ENCODE measurements at places on chromosomes 16 and 17.
A peak's percentile ranks its signal among the peaks of the same experiment; 100 is the strongest.

GRCh38 chr16:48250520-48251278, 3.4 kb upstream of the ABCC11 start:
- no peak for DNase-seq

GRCh38 chr17:44207743-44208142, 8.1 kb upstream of the ATXN7L3 start:
- no peak for DNase-seq

DNA sequence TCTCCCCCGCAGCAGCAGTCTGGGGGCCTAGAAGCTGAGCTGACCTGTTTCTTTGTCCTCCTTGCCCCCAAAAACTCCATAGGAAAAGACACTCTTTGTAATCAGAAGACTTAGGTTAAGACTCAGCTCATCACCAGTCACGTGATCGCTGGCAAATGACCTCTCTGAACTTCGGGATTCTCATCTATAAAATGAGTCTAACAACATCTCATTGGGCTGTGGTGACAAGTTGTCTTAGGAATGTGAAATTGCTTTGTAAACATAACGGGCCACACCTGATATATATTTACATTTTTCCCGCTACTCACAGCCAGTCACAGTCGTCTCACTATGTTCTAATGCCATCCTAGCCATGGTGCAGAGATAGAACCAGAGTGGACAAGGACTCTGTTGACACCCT, 86.0 kb upstream of the LHX1 start:
- no peak for DNase-seq

DNA sequence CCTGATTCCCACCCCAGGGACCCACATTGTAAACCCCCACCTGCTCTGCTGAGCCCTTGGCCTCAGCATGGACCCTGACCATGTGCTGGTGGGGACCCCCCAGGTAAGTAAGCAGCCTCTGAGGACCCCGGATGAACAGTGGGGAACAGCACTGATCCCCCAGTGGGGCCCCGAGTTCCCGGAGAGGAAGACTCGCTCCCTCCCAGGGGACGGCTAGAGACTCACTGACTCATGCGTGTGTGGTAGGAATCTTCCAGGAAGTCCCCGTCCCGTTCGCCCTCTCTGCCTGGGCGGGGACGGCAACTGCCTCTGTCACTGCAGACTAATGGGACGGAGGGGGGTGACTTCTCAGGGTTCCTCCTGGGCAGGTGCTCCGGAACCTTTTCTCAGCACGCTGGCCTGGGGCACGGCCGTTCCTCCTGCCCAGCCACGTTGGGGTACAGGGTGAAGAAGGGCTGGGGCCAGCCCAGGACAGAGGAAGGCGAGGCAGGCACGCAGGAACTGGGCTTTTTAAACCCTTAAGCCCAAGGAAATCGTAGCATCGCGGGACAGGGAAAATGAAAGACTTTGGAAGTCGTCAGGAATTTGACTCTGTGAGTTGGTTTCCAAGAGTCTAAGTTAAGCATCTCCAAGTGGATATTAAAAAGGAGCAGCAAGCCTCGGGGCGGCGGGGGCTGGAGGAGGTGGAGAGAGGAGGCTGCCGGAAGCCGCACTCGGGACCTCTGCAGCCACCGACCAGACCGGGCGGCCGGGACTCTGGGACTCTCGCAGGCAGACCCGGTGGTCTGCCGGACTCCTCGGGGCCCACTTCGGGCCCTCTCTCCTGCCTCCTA, 178.7 kb downstream of the SEC14L1 start:
- DNase-seq = no peak

- DNase-seq = peak; percentile 42
Observed at GRCh38 chr17:42681976-42682721, at the start of gene CNTNAP1. TSS of gene CNTNAP1 (plus strand) at chr17:42682531. CDS start at chr17:42682830, 299 bp downstream.

GRCh38 chr17:4715063-4715744, 4.8 kb downstream of the ARRB2 start:
- DNase-seq = no peak

DNA sequence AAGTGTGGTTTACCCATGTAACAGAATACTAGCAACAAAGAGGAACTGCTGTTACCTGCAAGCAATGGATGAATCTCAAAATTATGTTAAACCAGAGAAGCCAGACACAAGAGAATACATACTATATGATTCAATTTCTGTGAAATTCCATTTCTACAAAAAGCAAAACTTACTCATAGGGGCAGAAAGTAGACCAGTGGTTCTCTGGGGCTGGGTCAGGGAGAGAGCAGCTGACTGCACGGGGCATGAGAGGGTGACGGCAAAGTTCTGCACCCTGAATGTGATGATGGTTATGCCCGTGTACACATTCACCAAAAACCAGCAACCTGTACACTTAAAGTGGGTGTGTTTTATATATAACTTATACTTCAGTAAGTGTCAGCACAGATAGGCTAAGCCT, 3.1 kb downstream of the ZNF843 start:
- DNase-seq = no peak

- no peak for DNase-seq
Observed at GRCh38 chr17:65670667-65671371, 109.4 kb upstream of the AXIN2 start.

- no peak for DNase-seq
Observed at GRCh38 chr16:3961449-3961849, 80.9 kb upstream of the CREBBP start.

- DNase-seq = no peak
Observed at GRCh38 chr17:66138120-66138519, 53.8 kb downstream of the CEP112 start.

DNA sequence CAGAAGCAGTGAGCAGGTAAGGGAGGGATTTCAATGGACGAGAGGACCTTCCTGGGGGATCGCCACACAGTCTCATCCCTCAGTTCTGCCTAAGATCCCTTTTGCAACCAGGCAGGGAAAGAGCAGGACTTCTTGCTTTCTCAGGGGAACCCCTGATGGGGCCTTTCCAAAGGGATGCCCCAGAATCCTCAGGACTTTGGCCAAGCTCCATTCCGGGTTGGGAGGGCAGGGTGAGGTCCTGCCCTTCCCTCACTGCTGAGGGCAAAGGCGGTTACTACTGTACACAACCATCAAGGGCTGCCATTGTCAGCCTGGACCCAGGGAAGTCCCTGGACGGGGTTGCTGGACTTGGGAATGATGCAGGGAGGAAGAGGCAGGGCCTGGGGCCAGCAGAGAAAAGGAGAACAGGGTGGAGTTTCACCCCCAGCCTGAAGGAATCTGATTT, 9.7 kb downstream of the PRR29 start:
- no peak for DNase-seq

- DNase-seq = no peak
Observed at GRCh38 chr16:3065742-3066439, 451 bp downstream of the IL32 start.

DNA sequence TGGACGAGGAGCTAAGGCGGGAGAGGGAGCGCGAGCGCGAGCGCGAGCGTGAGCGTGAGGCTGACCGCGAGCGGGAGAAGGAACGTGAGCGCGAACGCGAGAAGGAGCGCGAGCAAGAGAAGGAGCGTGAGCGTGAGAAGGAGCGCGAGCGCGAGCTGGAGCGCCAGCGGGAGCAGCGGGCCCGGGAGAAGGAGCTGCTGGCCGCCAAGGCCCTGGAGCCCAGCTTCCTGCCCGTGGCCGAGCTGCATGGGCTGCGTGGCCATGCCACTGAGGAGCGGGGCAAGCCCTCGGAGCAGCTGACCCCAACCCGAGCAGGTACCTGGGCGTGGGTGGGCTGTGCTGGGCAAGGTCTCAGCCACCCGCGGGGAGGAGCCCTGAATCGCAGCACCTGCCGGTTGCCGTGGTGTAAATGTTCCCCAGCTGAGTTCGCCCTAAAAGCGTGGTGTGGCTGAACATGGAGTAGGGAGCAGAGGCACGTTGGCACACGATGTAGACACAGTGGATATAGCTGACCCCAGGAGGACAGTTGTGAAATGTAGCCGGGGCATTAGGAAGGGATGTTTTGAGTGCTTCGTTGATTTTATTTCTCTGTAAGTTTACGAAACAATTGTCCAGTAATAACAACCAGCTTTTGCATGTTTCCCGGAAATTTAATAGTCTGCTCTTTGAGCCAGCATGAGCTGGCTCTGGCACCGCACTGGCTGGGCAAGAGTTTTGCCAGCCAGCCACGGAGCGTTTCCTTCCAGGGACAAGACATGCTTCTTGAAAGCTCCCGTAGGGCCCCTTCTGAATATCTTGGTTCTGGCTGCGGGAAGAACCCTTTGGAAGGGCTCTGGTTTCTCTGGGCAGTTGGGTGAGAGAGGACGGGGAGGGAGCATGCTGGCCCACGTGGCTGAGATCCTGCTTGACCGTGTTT, 32.1 kb downstream of the GINS2 start:
- DNase-seq = no peak

DNA sequence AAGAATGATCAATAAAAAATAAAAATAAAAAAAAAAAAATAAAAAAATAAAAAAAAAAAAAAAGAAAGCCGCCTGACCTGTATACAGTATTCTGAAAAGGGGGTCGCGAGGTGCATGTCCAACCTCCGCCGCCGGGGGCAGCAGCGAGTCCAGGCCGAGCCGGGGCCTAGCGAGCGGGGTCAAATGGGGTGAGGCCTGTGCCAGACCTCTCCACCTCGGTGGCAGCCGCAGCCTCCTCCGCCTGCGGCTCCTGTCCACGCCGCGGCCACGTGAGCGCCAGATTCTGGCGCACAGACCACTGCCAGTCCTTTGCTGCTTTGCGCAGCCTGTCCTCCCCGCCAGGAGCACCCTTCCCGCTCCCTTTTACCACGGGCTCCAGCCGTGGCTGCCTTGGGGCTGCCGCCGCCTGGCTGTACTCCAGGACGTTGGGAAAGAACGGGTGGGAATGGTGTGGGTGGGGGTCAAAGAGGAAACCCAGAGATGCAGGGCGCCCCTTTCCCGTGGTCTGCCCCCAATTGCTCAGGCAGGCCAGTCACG, 2.4 kb upstream of the BCKDK start:
- peak; percentile 64 for DNase-seq

GRCh38 chr17:35795007-35795870, at the start of gene MMP28:
TSS of gene MMP28 (minus strand) at chr17:35795641. CDS start at chr17:35795377, 264 bp downstream.
- DNase-seq = no peak

DNA sequence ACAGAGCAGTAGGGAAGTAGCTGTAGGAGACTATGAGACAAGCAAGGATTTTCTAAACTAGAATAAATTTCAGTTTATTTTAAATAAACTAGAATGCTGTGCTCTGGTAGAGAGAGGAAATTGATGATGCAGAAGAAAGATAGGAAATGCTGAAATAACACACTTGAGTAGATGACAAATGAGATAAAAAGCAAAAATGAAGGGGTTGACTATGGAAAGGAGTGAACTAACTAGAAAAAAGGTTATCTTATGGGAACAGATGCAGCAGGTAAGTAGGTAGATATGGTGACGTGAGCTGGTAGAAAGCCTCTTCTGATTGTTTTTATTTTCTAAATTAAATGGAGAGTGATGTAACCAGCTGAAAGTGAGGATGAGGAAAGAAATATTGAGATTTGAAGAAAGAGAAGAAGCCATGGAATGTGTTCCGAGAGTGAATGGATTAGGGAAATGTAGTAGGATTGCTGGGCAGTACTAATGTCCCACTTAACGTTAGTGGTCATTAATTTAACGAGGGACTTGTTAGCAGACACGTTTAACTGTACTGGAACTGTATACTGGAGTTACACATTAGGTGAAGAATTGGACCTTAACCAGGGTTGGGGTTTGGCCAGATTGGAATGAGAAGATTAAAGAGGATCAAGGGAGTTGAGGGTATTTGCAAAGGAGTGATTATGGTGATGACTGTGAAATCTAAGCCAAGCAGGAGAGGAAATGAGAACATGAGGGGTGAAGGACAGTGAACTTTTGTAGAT, 196.5 kb downstream of the TANC2 start:
- DNase-seq = no peak

GRCh38 chr17:36901506-36901905, 35.8 kb upstream of the LHX1 start:
- no peak for DNase-seq

GRCh38 chr16:53515259-53515658, 12.2 kb upstream of the AKTIP start:
- no peak for DNase-seq

- DNase-seq = no peak
Observed at GRCh38 chr16:48131201-48131935, 24.4 kb downstream of the ABCC12 start.

DNA sequence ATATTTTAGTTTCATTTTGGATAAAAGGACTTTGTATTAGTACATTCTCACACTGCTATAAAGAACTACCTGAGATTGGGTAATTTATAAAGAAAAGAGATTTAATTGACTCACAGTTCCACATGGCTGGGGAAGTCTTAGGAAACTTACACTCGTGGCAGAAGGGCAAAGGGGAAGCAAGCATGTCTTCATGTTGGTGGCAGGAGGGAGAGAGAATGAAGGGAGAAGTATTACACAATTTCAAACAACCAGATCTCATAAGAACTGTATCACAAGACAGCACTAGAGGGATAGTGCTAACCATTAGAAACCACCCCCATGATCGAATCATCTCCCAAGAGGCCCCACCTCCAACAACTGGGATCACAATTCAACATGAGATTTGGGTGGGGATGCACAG, 142.9 kb downstream of the USP31 start:
- DNase-seq = no peak

DNA sequence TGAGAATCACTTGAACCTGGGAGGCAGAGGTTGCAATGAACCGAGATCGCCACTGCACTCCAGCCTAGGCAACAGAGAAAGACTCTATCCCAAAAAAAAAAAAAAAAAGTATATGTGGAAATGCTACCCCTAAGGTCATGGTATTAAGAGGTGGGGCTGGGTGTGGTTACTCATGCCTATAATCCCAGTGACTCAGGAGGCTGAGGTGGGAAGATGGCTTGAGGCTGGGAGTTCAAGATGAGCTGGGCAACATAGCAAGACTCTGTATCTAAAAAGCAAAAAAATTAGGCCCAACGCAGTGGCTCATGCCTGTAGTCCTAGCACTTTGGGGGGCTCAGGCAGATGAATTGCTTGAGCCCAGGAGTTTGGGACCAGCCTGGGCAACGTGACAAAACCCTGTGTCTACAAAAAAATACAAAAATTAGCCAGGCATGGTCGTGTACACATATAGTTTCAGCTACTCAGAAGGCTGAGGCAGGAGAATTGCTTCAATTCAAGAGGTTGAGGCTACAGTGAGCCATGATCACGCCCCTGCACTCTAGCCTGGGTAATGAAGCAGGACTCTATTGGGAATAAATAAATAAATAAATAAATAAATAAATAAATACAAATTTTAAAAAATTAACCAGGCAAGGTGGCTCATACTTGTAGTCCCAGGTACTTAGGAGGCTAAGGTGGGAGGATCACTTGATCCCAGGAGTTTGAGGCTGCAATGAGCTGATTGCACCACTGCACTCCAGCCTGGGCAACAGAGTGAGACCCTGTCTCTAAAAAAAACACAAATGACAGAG, 32.3 kb upstream of the NUFIP2 start:
- no peak for DNase-seq

- no peak for DNase-seq
Observed at GRCh38 chr16:69412287-69412686, 12.1 kb upstream of the CYB5B start.

All from DMS 273 treated with DMSO at 0.1 percent for 48 hours (cell line).